ENCODE measurements at places on chromosomes 2 and 18.

- DNase-seq, result no peak
Observed at GRCh38 chr2:234989183-234989701, 37.4 kb downstream of the SH3BP4 start.

GRCh38 chr2:53378791-53379190 is 388.8 kb upstream of the CHAC2 start:
- DNase-seq, result no peak

DNA sequence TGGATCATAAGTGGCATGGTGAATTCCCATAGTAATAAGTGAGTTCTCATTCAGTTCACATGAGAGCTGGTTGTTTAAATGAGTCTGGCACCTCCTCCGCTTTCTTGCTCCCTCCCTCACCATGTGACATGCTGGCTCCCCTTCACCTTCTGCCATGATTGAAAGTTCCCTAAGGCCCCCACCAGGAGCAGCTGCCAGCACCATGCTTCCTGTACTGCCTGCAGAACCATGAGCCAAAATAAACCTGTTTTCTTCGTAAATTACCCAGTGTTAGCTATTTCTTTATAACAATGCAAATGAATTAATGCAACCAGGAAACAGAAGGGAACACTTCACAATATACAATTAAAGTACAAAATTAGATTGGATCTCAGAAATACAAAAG is 257.0 kb downstream of the MREG start:
- no peak for DNase-seq

DNA sequence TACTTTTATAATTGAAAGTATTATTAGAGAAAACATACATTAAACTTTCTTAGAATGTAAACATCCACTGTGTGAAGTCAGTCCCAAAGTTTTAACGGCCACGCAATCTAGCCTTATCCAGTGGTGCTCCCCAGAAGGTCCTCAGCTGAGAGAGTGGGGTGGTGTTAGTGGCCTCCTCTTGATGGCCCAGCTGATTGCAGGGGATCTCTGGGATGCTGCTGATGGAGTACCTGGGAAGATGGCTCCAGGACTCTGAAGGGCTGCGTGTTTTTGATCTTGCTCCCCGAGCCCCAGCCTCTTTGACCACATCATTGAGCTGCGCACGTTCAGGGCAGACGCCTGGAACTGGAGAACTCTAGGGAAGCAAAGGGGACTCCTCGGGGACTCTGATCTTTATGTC is 181.4 kb downstream of the FAM210A start:
- DNase-seq, result no peak

DNA sequence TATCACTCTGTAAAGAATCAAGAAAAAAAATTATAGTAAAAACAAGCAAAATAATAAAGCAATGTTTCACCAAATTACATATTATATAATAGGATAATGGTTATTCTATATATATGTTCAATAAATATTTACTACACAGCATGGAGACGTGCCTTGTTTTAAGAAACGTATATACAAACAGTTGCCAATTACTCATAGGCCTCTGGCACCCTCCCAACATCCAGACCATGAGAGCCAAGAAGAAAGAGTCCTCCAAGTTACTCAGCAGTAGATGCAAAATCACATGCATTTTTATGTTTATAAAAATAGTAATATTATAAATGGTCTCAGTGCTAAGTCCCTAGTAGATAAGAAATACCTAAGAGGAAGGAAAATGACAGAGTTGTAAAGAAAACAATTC is 64.8 kb downstream of the REV1 start:
- no peak for DNase-seq

DNA sequence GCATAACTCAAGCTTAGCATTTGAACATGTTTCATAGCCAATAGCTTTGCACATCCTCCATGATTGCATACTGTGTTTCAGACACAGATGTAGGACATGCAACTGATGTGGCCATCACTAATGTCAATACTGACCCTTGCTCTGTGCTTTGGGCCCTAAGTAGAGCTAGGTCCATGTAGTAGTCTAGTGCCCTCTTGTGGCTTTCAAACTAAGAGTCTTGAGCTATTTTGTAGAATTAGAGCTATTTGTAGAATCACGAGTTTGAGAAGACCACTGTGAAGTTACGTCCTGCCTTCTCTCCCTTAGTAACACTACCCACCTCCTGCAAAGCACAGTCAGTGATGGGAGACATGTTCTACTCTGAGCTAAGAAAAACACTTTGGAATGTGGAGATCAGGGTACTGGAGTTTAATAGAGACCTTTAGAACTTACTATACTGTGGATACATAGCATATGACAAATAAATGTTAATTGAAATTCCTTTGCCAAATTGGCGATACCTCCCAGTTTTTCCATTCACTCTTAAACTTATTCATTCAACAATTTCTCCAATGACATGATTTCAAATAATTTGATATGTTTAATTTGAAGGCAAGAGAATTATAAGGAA is 306.5 kb upstream of the TNP1 start:
- DNase-seq, result no peak

GRCh38 chr2:237471438-237472186 is 15.4 kb upstream of the MLPH start:
- DNase-seq, result no peak

- DNase-seq, result no peak
Observed at GRCh38 chr2:12074126-12074844, 327.9 kb downstream of the LPIN1 start.

DNA sequence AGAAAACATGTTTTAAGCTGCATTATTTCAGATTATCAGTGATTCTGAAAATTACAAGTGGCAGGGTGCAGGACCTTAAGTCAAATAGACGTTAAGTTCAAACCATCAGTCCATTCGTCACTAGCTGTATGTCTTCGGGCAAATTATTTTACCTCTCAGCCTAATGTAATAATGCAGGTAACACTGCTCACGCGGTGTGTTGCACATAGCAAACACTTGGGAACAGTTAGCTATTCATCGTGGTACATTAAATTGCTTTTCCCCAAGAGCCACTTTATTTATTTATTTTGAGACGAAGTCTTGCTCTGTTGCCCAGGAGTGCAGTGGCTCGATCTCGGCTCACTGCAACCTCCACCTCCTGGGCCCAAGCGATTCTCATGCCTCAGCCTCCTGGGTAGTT is 10.1 kb downstream of the MAT2A start:
- no peak for DNase-seq

DNA sequence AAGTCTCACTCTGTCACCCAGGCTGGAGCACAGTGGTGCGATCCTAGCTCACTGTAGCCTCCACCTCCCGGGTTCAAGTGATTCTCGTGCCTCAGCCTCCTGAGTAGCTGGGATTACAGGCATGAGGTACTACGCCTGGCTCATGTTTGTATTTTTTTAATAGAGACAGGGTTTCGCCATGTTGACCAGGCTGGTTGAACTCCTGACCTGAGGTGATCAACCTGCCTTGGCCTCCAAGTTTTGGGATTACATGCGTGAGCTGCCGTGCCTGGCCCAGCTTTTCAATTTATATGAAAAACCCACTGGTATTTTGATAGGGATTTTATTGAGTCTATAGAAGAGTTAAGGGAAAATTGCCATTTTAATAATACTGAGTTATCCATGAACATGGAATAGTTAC is 63.3 kb downstream of the XRCC5 start:
- DNase-seq, result no peak

DNA sequence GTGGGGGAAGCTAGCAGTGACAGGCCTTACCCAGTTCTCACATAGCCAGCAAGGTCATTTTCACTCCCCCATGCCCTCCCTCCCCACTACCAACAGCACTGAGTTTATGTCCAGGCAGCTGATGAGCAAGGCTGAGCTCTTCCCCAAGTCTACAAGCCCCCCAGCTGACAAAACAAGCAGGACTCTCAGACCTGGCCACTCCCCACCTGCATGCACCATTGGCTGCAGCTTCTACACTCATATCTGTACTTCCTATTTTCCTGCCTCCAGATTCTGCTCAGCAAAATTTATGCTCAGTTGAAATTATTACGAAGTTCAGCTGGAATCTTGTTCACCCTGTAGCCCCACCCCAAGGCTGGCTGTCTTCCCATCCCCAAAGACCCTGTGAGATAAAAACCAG is 339.3 kb downstream of the ARL6IP6 start:
- no peak for DNase-seq

GRCh38 chr18:34385311-34385710 is 160.6 kb upstream of the NOL4 start:
- no peak for DNase-seq

- DNase-seq, result no peak
Observed at GRCh38 chr2:120881981-120882788, 146.5 kb downstream of the GLI2 start.

DNA sequence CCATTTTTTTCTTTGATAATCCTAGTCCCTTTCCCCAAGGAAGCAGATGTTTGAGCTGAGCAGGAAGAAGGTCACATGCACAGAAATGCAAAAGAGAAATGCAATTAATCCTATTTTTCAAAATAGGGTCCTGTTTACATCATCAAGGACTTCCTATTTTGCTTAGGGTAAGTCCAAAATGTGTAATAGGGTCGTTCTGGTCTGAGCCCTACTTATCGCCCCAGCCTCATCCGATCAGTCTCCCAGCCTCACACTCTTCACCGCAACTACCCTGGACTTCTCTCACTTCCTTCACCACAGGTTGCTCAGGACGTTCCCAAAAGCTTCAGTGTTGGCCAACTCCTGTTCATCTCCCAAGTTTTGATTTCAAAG is 32.8 kb downstream of the FOSL2 start:
- DNase-seq, result no peak

DNA sequence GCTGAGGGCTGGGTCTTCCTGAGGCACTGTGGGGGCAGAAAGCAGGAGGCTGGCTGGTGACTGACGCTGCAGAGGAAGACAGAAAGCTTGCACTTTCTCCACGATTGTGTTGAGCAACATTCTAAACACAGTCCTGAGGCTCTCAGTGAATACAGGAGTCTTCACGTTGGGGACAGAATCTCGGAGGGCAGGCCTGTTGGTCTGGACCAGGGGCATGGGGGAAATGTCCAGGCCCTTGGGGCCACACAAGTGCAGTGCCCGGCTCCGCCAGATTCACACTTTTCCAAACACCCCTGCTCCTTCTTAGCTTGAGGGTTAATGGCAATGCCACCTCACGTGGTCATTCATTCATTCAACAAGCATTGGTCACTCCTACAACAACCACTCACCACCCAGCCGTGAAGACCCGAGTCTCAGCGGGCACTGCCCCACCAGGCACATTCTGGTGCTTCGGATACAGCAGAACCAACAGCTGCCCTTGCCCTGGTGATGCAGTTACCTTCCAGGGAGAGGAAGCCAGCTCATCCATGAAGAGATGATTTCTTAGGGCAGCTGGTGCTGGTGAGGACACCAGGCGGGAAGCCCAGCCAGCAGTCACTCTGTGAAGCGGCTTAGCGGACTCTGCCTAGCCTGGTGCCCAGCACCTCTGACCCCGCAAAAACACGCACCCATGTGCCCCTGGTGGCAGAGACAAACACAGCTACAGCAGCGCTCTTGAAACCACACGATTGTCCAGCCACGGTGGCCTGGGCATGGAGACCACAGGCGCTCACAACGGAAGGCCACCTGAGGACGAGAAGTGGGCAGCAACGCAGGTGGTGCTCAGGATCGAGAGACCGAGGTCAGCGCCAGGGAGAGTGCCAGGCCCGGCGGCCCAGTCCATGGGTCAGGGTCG is 10.9 kb upstream of the GPC1 start:
- DNase-seq, result no peak

DNA sequence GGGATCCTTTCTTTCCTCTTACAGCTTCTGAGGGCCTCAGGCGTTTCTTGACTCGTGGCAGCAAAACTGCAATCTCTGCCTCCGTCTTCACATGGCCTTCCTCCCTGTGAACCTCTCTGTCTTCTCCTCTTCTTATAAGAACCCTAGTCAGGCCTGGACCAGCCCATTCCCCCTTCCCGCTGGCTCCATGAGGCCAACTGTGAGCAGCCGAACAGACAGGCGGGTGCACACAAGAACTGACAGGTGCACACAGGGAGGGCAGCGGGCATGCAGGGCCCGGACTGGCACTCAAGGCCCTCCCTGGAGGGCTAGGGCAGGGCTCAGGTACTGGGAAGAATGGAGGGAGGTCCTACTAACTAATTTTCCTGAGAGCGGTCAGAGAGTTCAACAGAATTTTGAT is 92.4 kb upstream of the DAPL1 start:
- no peak for DNase-seq

DNA sequence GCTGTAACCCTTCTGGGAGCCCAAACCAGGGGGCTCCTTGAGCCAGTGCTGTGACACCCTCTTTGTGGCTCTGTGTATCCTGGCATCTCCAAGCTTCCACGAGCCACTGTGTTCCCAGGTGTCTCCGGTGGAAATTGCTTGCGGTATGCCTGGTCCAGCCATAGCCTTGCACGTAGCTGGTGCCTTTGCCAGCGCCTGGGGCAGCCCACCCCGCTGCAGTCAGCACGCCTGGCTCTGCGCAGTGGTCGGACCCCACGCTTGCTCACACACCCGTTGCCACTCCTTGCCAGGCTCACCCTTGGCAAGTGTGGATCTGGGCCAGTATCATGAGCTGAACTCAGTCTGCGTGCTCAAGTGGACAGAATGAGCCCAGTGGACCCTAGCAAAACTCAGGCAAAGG is 152.3 kb downstream of the MBD5 start:
- no peak for DNase-seq

DNA sequence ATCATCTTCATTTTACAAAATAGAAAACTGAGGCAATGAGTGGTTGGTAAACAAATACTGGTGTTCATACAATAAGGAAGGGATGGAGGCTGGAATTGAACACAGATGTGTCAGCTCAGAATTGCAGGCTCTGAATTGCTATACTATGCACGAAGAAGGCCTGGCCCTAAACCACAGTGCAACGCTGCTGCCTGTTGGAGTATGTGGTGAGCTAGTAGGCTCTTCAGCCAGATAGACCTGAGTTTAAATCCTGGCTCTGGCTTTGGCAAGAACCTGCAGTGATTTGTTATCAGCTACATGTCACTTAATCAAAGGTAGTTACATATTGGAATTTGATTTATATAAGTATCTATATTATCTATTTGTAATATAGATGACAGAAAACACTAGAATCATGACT is 1602.4 kb upstream of the CELF4 start:
- DNase-seq, result no peak

DNA sequence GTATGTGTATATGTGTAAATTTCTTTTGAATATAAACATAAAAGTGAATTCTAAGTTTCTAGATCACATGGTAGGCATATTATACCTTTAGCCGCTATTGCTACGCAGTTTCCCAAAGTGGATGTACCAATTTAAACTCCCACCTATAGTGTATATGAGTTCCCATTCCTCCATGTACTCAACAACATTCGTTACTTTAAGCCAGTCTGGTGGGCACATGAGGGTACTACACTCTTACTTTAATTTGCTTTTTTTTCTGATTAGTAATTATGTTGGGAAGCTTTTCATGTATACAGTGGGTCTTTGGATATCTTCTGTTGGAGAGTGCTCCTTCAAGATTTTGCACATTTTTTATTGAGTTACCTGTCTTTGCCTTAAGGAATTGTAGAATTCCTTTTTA is 683.8 kb downstream of the ERBB4 start:
- DNase-seq, result no peak

DNA sequence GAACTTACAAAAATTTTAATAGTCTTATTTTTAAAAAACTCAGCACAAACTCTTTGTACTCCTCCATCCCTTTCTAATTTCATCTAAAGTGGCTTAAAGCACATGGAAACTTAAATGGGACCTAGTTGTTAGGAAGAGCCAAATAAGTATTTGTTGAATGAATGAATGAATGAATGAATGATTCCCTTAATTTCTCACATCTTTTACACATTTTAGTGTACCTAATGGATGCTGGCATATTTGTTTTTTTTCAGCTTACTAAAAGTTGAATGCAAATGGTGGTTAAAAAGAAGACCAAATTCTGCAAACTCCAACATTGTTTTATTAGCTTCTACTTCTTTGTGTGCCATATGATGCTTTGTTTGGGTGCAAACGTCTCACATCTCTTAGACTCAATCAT is 89.6 kb downstream of the KYNU start:
- DNase-seq, result no peak

- no peak for DNase-seq
Observed at GRCh38 chr2:180707175-180707883, 273.1 kb upstream of the UBE2E3 start.
